Smooth muscle cell of the pulmonary artery (primary cell): ENCODE measurements at places on chromosomes 7 and 10. TPM values are rescaled to one million over a fixed set of nuclear protein-coding genes. Genes with fewer than 3 reads are reported as not detected.

GPR141 gene
- not detected in 2 replicates for total RNA-seq

PRSS37 gene
- total RNA-seq: not detected in 2 replicates

LRWD1 gene
- 18.8 and 26.1 TPM in 2 replicates for total RNA-seq

CYTH3 gene
- 42.6 and 63.0 TPM in 2 replicates for total RNA-seq

PTN gene
- total RNA-seq: 9.0 and 13.2 TPM in 2 replicates

AS3MT gene
- total RNA-seq: 5.0 and 6.9 TPM in 2 replicates

CCDC136 gene
- total RNA-seq: 6.3 and 7.5 TPM in 2 replicates

DNAJB6 gene
- 78.2 and 83.4 TPM in 2 replicates for total RNA-seq

EGR2 gene
- 0.36 and 1.7 TPM in 2 replicates for total RNA-seq

CPA2 gene
- not detected in 2 replicates for total RNA-seq

SPOCK2 gene
- total RNA-seq: 0.26 and 0.69 TPM in 2 replicates

ZNF853 gene
- 0.78 and 0.99 TPM in 2 replicates for total RNA-seq

CYP3A4 gene
- not detected in 2 replicates for total RNA-seq

CCAR1 gene
- total RNA-seq: 26.2 and 27.8 TPM in 2 replicates

MMP21 gene
- 0.13 TPM in 1 of 2 replicates, not detected in the other for total RNA-seq

EVX1 gene
- total RNA-seq: not detected in 2 replicates

NPFFR1 gene
- not detected in 2 replicates for total RNA-seq

PRTFDC1 gene
- total RNA-seq: 9.4 and 15.8 TPM in 2 replicates

WEE2 gene
- not detected in 2 replicates for total RNA-seq

GHRHR gene
- not detected in 2 replicates for total RNA-seq

ANKRD1 gene
- 23.2 and 24.2 TPM in 2 replicates for total RNA-seq

HKDC1 gene
- total RNA-seq: 0.78 and 6.8 TPM in 2 replicates

IL6 gene
- 62.2 and 108 TPM in 2 replicates for total RNA-seq

SP8 gene
- total RNA-seq: not detected in 2 replicates

MYOZ1 gene
- total RNA-seq: 0.20 and 0.33 TPM in 2 replicates

SEMA3E gene
- 0.13 and 0.79 TPM in 2 replicates for total RNA-seq

SEMA3D gene
- 11.8 and 22.5 TPM in 2 replicates for total RNA-seq

CNNM1 gene
- 0.07 and 0.17 TPM in 2 replicates for total RNA-seq

TUBB8 gene
- not detected in 2 replicates for total RNA-seq

TNS3 gene
- total RNA-seq: 74.0 and 99.2 TPM in 2 replicates

NSMCE4A gene
- 11.5 and 12.6 TPM in 2 replicates for total RNA-seq

UNCX gene
- total RNA-seq: not detected in 2 replicates
